Stimulated activated CD4-positive, alpha-beta T cell treated with anti-CD3 and anti-CD28 coated beads, Interleukin-4, amount 100 ng/mL, for 48 hours (primary cell): ENCODE measurements at places on chromosomes 13 and 19.

- DNase-seq, result no peak
These were observed 696.3 kb upstream of the SLC10A2 start for GRCh38 chr13:103762523-103762922.

- DNase-seq, result no peak
These were observed 27.0 kb upstream of the METTL21C start for GRCh38 chr13:102721800-102722231.

- DNase-seq, result no peak
These were observed 173.0 kb upstream of the UFM1 start for GRCh38 chr13:38176664-38177063.

DNA sequence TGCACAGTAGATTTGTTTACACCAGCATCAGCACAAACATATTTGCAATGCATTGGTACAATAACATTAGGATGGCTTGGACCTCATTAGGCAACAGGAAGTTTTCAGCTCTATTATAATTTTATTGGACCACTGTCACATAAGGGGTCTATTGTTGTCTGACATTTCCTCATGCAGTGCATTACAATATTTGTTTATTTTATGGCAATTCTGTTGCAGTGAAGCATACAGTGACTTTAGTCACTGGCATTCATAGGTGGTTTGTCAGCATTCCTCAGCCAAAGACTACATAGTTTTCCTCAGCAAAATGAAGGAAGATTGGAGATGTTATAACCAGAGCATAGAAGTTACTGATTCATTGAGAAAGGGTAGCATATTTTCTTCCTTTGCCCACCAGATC is 1732.9 kb downstream of the PCDH9 start:
- no peak for DNase-seq

DNA sequence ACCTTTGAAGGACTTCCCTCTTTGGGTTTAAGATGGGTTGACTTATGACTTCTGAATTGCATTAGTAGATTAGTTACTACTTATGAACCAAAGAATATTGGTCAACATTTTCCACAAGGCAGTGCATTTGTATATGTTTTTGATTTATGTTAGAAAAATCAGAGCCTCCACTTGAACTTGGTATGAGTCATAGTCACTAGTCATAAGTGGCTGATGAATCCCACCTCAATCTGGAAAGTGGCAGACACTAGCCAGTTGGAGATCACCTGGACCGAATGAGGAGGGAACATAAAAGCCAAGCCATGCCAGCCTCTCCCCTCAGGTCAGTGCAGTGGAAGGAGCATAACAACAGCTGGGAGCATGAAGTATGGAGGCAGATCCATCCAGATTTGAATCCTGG is 39.3 kb upstream of the SPART start:
- DNase-seq, result no peak

GRCh38 chr19:13989487-13989886 is 16.6 kb downstream of the RFX1 start:
- no peak for DNase-seq

- DNase-seq, result no peak
These were observed 111.9 kb downstream of the EFNB2 start for GRCh38 chr13:106423530-106423929.

- no peak for DNase-seq
These were observed 715.8 kb downstream of the UQCRFS1 start for GRCh38 chr19:28497137-28497536.

- DNase-seq, result no peak
These were observed 36.7 kb upstream of the C13orf42 start for GRCh38 chr13:51147732-51148131.
